Left ventricle myocardium superior (tissue), 1 donor: ENCODE measurements at places on chromosomes 16 and 17. TPM values are rescaled to one million over a fixed set of nuclear protein-coding genes. Genes with fewer than 3 reads are reported as not detected.

The KRTAP4-6 gene
- total RNA-seq, result not detected

The FZD2 gene
- total RNA-seq, result 3.1 TPM

The OR3A1 gene
- not detected for total RNA-seq

The OR2C1 gene
- not detected for total RNA-seq

The BCL7C gene
- 29.6 TPM for total RNA-seq

The HASPIN gene
- 0.45 TPM for total RNA-seq

The INTS2 gene
- total RNA-seq, result 8.4 TPM

The HOXB3 gene
- total RNA-seq, result 2.7 TPM

The TBC1D3 gene
- total RNA-seq, result not detected

The NOS2 gene
- total RNA-seq, result 0.12 TPM

The CTF1 gene
- 7.5 TPM for total RNA-seq

The TMEM100 gene
- total RNA-seq, result 10.9 TPM

The KRT39 gene
- not detected for total RNA-seq

The PKMYT1 gene
- 0.55 TPM for total RNA-seq

The TBC1D3G gene
- total RNA-seq, result not detected

The PYDC1 gene
- total RNA-seq, result not detected

The PGP gene
- 42.4 TPM for total RNA-seq

The DOC2B gene
- 3.9 TPM for total RNA-seq

The AIPL1 gene
- total RNA-seq, result not detected

The ADORA2B gene
- 0.57 TPM for total RNA-seq

The CACNA1G gene
- 0.25 TPM for total RNA-seq

The CLEC18A gene
- 0.27 TPM for total RNA-seq

The TP53TG3C gene
- 0.42 TPM for total RNA-seq

The TNK1 gene
- total RNA-seq, result 2.2 TPM

The EFCAB3 gene
- not detected for total RNA-seq

The HSD11B2 gene
- 0.89 TPM for total RNA-seq

The FBXW10B gene
- total RNA-seq, result 0.35 TPM

The MT4 gene
- total RNA-seq, result not detected

The IL17C gene
- total RNA-seq, result not detected

The ACAP1 gene
- 17.3 TPM for total RNA-seq

The KRT32 gene
- total RNA-seq, result not detected

The ARL5C gene
- total RNA-seq, result not detected

The KRTAP4-3 gene
- total RNA-seq, result not detected

The FAM20A gene
- total RNA-seq, result 7.6 TPM

The CCDC40 gene
- total RNA-seq, result 5.8 TPM

The EMC6 gene
- 63.4 TPM for total RNA-seq
